CD4-positive, alpha-beta T cell treated with Interleukin-1 beta for 1 hour (primary cell): ENCODE measurements at places on chromosomes 7 and 10.

DNA sequence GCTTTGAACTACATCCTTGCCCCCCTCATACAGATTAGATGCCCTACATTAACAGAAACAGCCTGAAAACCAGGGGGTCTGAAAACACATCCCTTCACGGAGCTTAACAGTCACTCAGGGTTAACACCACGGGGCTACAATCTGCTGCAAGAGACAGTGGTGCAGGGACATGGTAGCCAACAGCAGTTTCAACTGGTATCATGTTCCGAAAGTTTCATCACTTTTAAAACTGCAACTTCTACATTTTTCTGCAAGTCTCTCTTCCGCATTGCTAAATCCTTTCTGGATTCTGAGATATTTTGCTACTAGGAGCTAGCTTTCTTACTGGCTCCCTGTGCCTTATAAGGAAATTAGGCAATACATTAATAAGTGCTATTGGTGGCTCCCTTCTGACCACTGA is 92.6 kb downstream of the JAZF1 start:
- no peak for DNase-seq

DNA sequence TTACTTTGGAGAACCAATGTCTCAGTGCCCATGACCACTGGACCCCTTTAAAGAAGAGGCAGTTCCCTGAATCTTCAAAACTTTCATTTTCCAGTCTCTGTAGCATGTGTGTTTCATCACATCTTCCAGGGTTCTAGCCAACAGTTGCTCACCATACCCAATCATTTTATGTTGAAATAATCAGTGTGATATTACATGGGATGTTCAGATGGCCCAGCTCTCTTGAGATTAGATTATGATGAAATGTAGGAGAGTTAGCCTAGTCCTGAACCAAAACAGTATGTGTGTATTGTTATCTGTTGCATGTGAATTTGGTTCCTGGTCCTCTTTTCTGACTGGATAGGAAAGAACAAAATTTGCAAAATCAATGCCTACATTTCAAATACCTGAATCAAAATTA is 144.5 kb downstream of the ANKRD7 start:
- no peak for DNase-seq

GRCh38 chr7:1425292-1426136 is 33.8 kb downstream of the MICALL2 start:
- DNase-seq, result no peak

GRCh38 chr10:79299397-79300241 is 47.6 kb upstream of the PPIF start:
- no peak for DNase-seq

DNA sequence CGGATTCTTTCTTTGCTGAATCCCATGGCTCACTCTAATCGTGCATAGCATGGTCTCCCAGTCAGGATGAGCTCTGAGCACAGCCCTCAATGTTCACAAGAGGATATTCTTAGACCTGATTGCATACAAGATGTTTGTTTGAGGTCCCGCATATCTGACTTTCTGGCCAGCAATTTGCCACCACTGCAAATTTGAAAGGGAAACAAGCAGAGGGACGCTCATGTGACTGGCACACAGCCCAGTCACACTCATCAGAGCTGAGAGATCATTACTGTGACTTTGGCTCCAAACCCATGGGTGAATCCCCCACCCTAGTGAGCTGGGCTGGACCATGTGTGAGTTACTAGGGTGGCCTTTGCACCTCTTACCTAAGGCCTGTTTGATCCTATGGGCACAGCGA is 9.9 kb downstream of the TAS2R41 start:
- DNase-seq, result peak; percentile 19

DNA sequence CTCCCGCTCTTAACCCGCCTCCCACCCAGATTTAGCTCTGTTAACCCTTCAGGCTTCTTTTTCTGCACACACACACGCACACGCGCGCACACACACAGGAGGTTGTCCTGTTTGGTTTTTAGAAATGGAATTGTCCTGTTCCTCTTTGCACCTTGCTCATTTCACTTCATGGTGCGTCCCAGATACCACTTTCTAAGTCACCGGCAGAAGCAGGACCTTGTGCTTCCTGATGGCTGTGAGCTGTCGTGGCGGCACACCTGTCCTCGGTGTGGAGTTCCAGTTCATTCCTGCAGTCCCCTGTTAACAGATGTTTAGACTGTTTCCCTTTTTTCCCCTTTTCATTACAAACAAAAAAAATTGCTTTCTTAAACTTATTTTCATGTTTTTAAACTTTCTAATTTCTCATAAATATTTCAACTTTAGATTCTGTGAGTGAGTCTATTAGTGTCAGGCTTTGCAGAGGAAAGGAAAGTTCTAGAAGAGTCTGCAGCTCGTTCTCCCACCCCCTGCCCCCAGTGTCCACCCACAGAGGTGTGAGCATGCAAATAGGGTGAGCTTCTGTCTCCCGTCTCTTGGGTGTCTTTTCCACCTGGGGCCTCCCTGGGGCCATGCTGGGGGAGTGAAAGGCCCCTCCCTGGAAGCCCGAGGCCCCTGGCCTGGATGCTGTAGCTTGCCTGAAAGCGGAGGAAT is 85.5 kb downstream of the LHPP start:
- DNase-seq, result no peak

DNA sequence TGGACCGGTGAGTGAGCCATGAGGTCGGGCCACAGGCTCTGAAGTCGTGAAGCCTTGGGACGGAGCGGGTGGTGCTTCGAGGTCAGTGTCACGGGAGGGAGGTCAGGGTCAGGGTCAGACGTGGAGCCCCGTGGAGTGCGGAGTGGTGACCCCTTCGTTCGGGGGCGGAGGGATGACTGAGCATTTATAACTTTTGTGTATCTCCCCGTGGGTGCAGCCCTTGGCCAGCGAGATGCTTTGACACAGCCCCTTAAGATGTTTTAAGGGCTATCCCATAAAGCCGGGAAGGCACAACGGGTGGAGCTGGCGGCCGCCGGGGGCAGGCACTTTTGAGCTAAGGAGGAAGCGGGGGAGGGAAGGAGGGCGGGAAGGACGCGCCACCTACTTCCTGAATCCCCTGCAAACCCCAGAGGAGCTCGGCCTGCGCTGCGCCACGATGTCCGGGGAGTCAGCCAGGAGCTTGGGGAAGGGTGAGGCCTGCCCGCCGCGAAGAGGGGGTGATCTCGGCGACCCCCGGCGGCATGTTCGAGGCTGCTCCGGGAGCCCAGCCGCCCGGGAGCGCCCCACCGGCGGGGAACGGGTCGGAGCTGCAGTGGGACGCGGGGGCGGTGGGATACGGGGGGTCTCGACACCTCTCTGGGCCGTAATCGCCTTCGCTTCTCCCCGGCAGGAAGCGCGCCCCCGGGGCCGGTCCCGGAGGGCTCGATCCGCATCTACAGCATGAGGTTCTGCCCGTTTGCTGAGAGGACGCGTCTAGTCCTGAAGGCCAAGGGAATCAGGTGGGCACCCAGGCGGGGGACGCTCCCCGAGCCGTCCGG is at the start of gene GSTO1:
Gene GSTO1, plus strand, starts transcription at position 400 of the 818 bp plus-strand sequence. Its CDS starts 37 bp downstream, at position 437.
- peak; percentile 43 for DNase-seq

- DNase-seq, result no peak
Measured at GRCh38 chr10:122286867-122287266, 15.8 kb downstream of the BTBD16 start.
